ENCODE measurements at places on chromosomes 3 and 15.

- no peak for DNase-seq
These were observed 130.3 kb downstream of the DLG1 start for GRCh38 chr3:197168063-197168462.

DNA sequence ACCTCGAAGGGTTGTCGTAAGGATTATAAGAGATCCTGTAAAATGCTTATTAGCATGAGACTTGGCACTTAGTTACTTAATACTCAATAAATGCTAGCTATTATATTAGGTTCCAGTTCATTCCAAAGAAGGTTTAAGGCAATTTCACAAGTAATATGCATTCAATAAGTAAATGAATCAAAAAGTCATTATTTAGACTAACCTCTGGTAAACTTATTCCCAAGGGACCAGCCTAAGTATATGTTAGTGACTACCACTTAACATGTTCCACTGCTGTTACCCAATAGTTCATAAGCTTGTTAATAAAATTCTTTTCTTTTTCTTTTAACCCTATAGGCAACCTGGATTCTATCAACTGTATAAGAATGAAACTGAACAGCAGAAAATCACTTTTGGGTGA, 5.1 kb downstream of the PDCD10 start:
- no peak for DNase-seq

- no peak for DNase-seq
These were observed 16.2 kb downstream of the LCMT2 start for GRCh38 chr15:43314171-43314570.

DNA sequence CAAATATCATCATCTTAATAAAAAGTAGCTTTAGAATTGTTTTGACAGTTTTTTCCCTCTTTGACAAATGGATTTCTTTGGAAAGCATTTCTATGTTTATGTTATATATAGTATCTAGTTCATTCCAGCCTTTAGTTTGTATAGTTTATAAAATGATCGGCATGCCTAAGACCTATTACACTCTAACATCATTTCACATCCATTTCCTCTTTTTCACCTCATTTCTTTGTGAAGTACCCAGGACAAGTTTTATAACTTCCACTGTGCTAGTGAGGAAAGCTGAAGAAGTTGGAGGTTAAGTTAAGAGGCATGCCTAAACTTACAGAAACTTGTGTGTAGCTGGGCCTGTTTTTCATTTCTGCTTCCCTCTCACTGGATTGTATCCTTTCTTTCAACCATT, 178.4 kb downstream of the TP63 start:
- DNase-seq = no peak

DNA sequence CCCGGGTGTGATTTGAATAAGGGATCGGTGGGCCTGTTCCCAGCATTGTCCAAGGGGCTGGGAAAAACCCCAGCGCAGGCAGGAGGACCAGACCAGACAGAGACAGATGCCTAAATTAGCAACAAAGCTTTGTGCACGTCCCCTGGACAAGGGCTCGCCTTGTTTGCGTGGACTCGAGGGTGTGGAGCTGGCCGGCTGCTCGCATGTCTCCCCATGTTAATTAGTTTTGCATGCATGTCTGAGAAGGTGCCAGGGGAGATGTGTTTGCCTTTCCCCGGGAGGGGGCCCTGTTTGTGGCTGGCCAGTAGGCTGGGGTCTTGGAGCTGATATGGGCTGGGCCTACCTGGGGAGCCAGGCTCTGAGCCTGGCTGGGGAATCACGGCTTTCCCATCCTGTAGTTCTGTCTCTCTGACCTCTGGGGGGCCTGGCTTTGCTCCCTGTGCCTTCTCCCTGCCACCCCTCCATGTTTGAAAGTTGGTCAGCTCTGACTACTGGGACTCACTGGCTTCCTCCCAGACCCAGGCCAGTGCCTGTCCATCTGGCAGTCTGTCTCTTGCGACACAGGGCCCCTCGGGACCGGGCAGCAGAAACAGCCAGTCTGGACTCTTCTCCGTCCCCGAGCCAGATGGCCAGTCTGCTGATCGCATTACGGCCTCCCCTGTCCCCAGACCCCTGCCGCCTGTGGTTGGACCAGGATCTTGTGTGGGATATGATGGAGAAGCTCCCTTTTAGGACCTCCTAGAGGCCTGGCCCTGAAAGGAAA, 55.4 kb upstream of the POLG start:
- no peak for DNase-seq

- no peak for DNase-seq
These were observed 162.1 kb upstream of the BHLHE40 start for GRCh38 chr3:4817128-4817527.

- no peak for DNase-seq
These were observed 189.7 kb downstream of the TLE3 start for GRCh38 chr15:69908060-69908459.

- no peak for DNase-seq
These were observed 75.6 kb upstream of the AGBL1 start for GRCh38 chr15:86004061-86004460.

DNA sequence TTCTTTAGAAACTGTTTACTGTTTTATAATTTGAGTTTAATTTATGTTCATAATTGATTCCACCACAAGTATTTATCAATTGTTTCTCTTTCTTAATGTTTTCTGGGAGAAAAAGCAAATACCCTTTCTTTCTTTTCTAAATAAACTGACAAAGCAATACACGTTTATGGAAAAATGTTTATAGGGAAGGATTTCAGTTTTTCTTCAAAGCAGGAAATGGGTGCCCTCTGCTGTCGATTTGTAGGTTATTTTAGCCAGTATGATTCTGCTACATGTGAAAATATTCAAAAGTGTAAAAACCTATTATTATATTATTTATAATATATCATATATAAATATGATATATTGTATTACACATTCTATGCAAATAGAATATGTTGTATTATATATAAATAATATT, 921.0 kb upstream of the ROBO1 start:
- no peak for DNase-seq

DNA sequence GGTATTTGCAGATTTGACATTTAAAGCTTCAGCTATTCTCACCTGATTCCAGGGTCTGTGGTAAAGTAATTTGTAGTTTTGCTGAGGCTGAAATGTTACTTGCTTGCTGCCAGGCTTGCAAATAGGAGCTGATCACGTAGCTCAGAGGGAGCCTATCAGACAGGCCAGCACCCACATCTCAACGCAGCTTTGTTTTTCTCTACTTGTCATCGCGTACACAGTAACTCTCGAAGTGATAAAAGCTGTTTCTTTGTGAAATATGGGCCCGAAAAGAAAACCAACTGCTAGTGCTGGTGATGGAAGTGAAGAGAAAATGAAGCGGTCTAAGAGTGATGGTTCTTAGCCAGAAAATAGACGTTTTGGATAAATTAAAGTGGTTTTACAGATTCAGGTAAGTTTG, 23.4 kb downstream of the RAB5A start:
- DNase-seq = no peak

Measured in activated naive CD8-positive, alpha-beta T cell treated with anti-CD3 and anti-CD28 coated beads for 36 hours (primary cell).